ENCODE measurements at places on chromosomes 2 and 18.

DNA sequence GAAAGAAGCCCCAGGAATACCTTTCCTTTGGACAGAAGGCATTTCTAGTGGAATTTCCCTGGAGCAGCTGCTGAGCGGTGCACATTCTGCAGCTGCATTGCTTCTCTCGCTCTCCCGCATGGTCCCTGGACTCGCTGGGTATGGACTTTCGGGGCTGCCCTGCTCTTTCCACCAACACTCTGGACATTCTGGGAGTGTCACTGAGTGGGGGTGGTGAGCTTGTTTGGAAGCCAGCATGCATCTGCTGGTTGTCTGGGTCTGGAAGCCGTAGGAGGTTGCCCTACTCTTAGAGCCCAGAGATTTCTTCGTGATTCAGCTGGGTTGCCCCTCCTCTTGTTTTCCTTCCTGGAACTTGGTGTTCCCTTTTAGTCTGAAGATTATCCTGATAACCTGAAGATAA is 52.6 kb downstream of the TWIST2 start:
- DNase-seq: no peak

- no peak for DNase-seq
Observed at GRCh38 chr2:56713161-56713676, 529.4 kb downstream of the CCDC85A start.

DNA sequence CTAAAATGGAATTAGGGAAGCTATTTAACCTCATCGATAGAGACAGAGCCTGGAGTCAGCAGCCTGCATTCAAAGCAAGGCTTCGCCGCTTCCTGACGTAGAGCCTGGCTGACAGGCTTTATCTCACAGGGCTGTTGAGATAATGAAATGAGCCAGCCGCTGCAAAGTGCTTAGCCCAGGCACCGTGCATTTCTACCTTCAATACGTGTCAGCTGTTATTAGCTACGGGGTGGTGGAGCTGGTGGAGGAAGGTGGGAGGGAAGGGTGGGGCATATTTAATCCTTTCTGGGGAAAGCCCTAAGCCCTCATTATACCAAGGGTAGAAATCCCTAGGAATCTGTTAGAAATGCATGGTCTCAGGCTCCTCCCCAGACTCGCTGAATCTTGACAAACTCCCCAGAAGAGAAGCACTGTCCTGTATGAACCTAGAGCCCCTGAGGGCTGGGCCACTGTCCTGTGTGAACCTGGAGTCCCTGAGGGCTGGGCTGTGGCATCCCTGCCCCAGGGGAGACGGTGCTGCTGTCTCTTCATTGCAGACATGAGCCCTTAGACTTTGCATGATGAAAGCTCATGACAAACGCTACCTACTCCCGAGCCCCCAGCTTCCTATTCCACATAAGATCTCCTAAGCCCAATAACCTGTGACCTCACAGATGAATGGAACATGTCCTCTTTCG is 72.4 kb downstream of the ALPK2 start:
- DNase-seq: no peak

DNA sequence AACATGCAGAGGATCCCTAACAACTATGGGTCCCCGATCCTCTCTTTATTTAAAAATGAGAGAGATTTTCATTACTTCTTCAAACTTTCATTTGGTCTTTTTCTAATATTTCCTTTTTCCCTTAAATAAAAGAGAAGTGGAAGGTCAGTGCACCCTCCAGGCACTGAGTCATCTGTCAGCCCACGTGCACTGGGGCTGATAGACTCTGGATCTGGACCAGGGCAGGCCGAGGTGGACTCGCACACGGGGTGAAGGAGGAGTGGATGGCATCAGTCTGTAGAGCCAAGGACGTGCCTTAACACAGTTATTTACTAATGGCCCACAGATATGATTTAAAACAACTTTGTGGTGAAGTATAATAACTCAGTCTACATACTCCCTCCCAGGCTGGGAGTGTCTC is 214.4 kb upstream of the TMEM200C start:
- DNase-seq: no peak

GRCh38 chr18:58682429-58683069 is 11.3 kb downstream of the MALT1 start:
- peak; percentile 21 for DNase-seq

GRCh38 chr2:45938649-45939511 is 287.4 kb downstream of the PRKCE start:
- DNase-seq: peak; percentile 39

- no peak for DNase-seq
Observed at GRCh38 chr2:101704816-101705578, 7.5 kb downstream of the MAP4K4 start.

DNA sequence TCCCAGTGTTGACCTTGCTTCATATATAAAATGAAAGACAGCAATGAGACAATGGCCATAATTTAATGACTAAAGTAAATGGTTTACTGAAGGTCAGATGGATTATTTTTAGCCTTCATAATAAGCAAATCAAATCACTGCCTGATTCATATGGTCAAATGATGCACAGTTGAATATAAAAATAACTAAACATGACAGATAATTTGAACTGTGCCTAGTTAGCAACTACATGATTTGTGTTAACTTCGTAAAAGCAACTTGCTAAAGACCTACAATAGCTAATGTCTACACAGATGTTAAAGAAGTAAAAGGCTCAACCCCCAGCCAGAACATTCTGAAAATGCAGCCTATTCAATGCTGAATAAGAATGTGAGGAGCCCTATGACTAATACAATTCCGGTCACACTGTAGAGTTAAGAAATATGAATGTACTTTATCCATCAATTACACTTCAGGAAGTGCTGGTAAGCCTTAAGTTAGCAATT is 590.8 kb upstream of the CDH2 start:
- DNase-seq: no peak

DNA sequence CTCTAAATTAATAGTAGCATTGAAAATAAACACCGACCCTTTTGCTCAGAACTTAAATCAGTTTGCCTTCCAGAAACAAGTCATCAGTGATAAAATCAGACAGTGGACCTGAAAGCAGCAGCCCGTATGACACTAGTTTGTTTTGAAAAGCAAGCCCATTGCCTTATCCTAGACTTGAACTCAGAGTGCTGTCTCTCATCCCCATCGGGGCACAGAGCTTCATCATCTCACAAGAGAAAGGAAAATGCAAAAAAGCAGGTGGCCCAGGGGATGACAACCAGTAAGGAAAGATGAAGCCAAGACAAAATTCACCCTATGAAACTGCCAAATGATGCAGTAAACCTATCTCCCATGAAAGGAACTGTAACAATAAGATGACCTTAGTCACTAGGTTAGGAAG is 71.2 kb downstream of the CERKL start:
- DNase-seq: no peak

DNA sequence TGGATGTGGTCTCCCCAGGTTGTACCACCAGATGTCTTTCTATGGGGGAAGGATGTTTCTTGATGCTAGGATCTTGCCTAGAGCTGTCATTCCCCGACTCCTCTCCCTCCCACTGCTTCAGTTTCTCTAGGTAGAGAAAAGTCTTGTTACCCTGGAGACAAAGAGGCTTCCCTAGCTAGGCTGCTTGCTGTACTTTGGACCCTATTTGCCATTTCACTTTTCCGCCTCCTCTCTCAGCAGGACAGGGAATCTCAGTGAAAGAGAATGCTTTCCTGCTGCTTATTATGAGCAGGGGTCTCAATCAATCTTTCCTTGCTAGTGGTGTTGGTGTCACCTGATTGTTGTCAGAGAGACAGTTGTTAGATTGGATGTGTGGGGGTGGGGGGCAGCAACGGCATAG is 818.8 kb upstream of the GYPC start:
- no peak for DNase-seq

All from T47D (cell line).